ENCODE measurements at places on chromosomes 5 and 9.
A peak's percentile ranks its signal among the peaks of the same experiment; 100 is the strongest.

DNA sequence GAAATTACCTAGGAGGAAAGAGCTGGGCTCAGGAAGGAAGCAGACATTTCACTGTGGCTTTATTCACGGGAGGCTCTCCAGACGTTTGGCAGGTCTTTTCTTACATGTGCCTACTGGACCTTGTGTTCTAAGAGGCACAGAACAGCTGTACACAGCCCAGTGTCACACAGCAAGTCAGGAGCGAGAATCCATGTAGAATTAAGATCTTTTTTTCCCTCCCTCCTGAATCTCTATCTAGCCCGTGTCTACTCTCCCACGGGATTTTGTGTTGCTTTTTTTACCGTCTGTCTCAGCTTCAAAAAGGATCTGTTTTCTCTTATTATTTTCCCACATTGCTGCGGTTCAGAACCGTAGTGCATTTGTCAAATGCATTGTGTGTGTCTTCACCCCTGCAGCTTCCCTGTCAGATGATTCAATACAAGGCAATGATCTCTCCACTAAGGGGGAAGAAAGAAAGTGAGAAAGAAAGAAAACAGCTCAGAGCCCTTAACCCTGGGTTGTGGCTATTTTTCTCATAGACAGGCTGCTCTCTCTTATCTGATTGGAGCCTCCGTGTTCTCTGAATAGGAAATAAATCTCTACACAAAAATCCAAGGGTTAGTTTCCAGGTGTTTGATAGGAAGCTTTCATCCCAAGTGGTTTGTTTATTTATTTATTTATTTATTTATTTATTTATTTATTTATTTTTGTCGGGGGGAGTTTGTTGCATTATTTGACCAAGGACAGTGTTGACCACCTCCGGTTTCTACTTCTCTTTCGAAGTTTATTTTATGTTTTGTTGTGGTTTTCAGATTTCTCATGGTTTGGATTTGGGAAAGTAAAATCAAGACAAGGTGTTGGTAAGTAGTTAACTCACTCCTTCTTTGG lies 191.0 kb downstream of the NTRK2 start:
- DNase-seq = no peak

GRCh38 chr9:1222511-1222910 lies 172.4 kb downstream of the DMRT2 start:
- no peak for DNase-seq

DNA sequence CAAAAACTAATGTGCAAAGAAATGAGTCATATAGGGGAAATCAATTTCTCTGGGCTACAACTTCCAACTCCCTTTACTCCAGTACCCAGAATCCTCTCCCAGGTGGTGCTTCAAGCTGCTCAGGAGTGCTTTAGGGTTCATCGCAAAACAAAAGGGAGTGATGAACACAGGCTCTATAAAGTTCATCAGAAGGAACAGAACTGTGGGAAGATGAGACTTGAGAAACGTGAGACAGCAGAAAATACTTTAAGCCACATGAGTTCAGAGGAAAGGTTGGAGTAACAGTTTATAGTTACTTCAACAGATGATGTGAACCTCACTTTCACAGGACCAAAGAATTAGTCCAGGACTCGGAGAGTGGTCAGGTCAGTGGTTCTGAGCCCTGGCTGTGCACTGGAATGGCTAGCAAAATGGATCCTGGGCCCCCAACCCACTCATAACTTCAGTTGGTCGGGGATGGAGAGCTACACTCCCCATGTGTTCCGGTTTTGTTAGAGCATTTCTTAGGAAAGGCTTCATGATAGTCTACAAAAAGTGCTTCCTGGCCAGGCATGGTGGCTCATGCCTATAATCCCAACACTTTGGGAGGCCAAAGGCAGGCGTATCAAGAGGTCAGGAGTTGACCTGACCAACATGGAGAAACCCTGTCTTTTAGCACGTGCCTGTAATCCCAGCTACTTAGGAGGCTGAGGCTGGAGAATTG lies 4.3 kb downstream of the RPL12 start:
- no peak for DNase-seq

DNA sequence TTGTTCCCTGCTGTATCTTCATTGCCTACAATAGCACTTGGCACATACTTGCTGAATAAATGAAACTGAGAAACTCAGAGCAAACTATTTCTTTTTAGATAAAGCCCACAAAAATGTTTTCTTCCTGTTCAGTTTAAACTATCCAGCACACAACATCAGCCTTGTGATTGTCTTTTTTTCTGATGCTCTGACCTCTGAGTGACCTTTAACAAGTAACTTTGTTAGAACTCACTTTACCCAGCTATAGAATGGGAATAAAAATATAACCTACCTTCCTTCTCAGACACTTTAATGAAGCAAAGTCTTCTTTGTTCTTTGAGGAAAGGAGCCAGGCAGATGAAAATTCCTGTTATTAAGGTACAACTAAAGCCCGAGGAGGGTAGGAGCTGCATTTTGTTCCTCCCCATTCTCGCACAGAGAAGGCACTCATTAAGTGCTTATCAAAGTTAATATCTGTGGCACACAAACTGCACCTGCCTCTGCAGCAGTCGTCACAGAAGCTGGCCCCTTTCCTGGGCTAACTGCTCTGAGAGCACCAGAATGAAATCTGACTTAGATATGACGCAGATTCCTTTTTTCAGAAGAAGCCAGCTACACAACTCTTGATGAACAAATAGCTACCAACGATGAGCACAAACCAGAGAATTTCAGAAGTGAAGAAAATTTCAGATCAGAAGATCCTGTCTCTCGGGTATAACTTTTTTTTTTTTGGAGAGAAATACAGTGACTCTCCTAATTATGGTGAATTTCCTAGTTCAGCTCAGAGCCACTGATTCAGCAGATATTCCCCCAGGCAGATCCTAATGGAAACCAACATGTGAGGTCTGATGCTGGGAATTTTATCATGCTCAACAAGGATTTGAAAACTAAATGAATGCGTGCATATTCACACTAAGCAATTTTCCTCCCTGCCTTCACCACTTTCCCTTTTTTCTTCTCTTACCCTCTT lies 31.0 kb upstream of the NR3C1 start:
- no peak for DNase-seq

GRCh38 chr5:37737326-37738056 lies 102.3 kb downstream of the GDNF start:
- DNase-seq = no peak

- no peak for DNase-seq
Measured at GRCh38 chr9:94181408-94182181, 77.5 kb upstream of the ZNF169 start.

- DNase-seq = peak; percentile 65
Measured at GRCh38 chr9:136488247-136489214, 5.7 kb upstream of the SEC16A start.

DNA sequence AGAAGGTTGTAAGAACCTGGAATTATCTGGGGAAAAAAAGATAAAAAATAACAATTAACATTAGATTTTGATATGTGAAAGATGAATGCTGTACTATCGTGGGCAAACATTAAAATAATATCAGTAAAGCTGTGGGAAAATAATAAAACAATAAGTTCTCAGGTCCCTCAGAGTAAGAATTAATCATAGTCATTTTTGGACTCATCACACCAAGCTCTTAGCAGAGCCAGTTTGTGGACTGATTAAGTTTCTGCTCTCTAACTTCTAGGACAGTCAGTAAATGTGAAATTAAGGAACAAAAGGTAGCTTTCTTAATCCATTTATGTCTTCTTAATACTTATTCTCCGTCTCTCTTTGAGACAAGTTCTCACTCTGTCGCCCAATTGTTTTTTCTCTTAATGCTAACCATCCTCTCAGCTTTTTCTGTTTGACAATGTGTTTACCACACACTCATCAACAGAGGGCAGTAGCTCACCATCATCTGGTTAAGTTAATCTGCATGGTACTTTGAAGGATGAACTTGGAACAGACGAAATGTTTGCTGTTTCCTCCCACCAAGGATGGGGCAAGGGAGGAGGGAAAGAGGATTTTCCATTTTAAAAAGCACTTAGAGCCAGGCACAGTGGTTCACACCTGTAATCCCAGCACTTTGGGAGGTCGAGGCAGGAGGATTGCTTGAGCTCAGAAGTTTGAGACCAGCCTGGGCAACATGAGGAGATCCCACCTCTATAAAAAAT lies 5.3 kb upstream of the ACO1 start:
- peak; percentile 73 for DNase-seq

DNA sequence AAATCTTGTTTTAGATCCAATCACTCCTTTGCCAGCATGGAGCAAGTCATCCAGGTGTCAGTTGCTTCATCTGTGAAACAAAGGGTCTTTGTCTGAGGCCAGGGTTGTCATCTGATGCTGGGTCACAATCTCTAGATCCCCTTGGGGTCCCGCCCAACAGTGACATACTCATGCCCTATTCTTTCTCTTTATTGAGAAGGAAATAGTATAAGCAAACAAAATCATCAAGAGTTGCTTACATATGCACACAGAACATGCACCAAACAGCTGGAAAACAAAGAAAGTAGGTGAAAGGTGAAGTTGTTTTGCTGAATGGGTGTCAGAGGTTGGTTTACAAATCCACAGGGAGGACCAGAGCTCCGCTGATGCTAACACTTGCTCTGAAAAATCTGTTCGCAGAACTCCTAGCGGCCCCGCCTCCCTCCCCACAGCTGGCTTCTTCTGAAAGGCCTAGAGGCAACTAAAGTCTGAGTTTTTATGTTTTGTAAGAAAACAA lies 106.1 kb upstream of the SLC44A1 start:
- peak; percentile 12 for DNase-seq

DNA sequence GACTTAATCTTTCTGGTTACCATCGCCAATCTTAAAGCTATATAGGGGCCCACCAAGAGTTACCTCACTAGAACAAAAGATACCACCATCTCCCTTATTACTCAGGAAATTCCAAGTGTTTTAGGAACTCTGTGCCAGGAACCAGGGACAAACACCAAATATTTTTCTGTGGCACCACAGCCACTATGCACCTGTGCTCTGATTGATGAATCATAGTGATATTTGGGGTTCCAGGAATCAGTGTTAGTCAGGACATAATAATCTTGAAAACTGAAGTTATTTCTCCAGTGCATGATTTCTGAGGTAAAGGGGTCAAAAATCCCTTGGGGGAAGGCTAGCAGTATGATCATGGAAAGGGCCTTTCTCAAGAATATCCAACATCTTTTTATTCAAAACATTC lies 10.2 kb upstream of the TMED7 start:
- no peak for DNase-seq

DNA sequence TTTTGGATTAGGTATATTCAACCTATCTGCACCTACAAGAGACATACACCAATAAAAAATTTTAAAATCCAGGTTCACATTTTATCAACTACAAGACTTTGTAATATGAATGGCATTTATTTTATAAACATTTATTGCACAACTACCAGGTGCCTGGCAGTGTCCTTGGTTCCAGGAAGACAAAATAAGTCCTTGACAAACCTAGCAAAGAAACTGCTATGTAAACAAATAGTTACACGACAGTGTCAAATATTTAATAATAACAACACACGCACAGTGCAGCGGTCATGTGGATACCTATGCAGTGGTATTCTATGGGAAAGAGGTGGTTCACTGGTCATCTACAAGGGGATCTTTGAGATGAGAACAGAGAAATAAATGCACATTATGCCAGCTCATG lies 120.7 kb downstream of the MYO10 start:
- no peak for DNase-seq

DNA sequence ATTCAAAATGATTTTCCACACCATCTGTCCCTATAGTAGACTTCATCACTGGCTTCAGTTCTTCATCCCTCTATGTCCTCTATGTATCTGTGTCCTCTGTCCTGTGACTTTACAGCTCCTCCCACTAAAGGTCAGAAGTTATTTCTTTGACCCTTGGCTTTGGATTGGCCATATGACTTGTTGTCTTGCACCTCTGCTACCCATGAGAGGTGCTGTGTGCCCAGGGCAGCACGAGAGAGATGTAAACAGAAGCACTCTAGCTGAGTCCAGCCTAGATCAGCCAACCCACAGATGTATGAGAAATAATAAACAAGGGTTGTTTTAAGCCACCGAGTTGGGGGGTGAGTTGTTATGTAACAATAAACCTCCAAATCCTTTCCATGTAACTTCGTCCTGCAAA lies 63.4 kb upstream of the ENTREP1 start:
- no peak for DNase-seq

- DNase-seq = no peak
Measured at GRCh38 chr5:143652108-143652700, 159.8 kb upstream of the HMHB1 start.

All from LoVo (cell line).